ENCODE measurements at places on chromosomes 5 and 9.

DNA sequence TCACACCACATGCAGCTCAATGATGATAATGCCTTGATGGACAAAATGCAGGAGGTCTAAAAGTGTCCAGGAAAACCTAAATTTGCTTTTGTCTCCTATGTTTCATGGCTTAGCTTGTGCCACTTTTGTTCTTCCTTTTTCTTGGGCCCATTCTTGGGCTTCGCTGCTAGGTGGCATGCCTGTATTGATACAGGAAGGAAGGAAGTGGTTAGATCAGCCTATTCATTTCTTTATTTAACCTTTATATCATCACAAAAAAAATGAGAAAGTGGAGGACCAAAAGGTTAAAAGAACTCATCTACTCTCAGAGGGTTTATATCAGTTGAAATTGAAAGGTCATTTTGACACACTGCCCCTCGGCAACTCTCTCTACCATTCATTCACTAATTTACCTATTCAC lies 260.2 kb downstream of the ARHGAP26 start:
- DNase-seq: no peak

DNA sequence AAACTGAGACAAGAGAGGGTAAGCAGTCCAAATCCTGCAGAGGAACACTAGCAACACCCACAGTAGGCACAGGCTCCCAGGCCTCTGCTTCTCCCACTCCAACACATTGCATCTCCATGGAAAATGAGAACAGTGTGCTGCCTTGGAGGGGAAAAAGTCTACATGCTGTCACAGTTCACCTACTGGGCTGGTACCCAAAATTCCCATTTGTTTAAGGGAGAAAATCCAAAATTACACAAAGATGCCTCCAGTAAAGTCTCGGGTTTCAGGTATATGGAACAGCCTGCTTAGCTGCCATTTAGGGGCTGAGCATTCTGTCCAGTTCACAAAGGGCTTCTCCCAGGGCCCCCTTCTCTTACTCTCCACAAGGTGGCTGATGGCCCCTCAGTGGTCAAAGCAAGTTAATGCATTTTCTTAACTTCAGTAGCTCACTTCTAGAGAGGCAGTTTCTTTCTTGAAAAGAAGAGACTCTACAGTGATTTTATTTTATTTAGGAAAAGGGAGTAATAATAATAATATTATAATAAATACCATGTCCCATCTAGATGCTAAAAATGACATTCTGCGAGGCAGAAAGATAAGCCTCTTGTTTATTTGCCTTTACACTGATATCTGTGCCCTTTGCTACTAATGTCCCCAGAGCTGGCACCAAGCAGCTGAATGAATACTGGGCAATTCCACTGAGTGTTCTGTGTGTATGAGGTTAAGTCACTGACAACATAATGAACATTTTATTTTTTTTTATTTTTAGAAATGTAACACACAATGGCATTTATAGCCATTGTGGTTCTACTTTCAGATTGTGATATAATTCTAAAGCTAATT lies 89.4 kb downstream of the RGS7BP start:
- no peak for DNase-seq

GRCh38 chr5:149849280-149849965 lies 95.2 kb downstream of the PDE6A start:
- no peak for DNase-seq

GRCh38 chr9:108553111-108553635 lies 302.6 kb downstream of the ACTL7B start:
- no peak for DNase-seq

GRCh38 chr5:159409801-159410200 lies 79.5 kb upstream of the IL12B start:
- no peak for DNase-seq

- DNase-seq: peak; percentile 57
Observed at GRCh38 chr5:6765612-6766525, 52.6 kb downstream of the TENT4A start.

GRCh38 chr5:110880413-110880812 lies 141.6 kb downstream of the SLC25A46 start:
- peak; percentile 86 for DNase-seq

DNA sequence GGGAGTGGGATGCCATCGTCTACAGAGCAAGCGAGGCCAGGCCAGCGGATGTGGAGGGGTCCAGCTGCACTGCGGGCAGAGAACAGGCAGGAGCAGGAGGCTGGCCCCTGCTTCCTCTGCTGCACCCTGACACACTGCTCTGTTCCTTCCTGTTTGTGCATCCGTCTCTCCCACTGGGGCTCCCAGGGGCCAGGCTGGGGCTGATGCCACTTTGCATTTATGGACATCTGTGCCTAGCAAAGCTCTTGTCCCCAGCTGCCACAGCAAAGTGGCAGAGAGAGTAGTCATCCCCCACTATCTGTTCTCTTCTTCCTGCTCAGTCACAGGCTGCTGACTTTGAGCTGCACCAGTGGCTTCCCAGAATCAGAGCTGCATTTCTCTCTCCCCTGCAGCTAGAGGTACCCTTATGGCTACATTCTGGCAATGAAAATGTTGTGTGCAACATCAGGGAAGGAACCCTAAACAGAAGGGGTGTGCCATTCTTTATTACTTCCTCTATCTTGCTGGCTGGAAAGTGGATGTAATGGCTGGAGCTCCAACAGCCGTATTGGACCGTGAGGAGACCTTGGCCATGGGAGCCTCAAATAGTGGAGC lies 4.2 kb upstream of the NINJ1 start:
- DNase-seq: no peak

DNA sequence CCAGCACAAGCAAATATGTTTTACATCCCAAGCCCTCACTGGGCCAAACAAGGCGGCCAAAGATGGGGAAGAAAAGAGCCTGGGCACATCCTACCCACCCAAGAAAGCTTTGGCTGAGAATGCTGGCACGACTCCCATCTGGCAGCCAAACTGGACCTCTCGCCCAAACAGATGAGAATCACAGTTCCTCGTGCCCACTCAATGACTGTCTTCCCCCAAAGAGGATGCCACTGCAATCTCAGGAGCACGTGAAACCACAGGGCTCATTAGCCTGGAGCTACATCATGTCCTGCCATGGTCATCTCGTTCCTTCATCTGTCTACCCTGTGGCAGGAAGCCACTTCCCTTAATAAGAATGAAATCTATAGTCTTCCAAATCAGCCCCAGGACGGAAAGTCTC lies 536.8 kb downstream of the BNC2 start:
- DNase-seq: no peak

- DNase-seq: peak; percentile 34
Observed at GRCh38 chr9:82320566-82320965, 332.0 kb downstream of the SPATA31D1 start.

DNA sequence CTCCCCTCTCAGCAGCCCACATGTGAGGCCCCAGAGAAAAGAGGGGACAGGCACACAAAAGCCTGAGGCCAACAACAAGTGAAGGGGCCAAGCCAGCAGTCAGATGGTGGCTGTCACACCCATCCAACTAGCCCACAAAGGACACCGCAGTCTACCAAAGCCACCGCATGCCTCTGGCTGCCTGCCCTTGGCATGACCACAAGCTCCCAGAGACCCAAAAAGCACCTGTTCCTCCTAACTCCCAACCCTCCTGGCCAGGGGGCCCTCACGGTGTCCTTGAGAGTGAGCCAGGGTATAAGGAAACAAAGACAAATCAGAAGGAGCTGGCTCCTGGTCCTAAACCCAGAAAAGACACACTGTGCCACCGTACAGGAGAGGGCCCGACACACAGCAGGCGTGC lies 77.8 kb upstream of the LRRTM2 start:
- no peak for DNase-seq

GRCh38 chr9:126853667-126854066 lies 6.8 kb upstream of the ZBTB34 start:
- DNase-seq: peak; percentile 49
